ENCODE measurements at places on chromosomes 6 and 20. TPM values are rescaled to one million over a fixed set of nuclear protein-coding genes. Genes with fewer than 3 reads are reported as not detected.
A peak's percentile ranks its signal among the peaks of the same experiment; 100 is the strongest.

DNA sequence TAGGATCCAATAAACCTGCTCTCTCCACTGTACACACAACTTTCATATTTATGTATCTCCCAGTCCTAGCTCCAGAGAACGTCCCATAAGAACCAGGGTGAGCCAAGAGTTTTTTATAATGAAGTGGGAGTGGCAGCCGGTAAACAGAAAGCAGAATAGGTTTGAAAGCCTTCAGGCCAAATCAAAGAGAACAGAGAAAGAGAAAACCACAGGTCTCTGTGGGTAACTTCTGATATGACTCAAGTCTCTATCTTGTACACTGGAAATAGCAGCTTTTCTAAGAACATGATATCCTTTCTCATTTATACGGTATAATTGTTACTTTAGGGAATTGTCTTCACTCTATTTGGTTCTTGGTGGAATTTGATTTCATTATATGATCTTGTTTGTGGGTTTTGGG lies 273.6 kb downstream of the PACRG start:
- H3K4me3 ChIP-seq: no peak overlapping the region
- H3K4me1 ChIP-seq: peaks cover 14% of the 10 kb centered on the region
- no peak overlapping the region for H3K27ac ChIP-seq
- no peak for DNase-seq

DNA sequence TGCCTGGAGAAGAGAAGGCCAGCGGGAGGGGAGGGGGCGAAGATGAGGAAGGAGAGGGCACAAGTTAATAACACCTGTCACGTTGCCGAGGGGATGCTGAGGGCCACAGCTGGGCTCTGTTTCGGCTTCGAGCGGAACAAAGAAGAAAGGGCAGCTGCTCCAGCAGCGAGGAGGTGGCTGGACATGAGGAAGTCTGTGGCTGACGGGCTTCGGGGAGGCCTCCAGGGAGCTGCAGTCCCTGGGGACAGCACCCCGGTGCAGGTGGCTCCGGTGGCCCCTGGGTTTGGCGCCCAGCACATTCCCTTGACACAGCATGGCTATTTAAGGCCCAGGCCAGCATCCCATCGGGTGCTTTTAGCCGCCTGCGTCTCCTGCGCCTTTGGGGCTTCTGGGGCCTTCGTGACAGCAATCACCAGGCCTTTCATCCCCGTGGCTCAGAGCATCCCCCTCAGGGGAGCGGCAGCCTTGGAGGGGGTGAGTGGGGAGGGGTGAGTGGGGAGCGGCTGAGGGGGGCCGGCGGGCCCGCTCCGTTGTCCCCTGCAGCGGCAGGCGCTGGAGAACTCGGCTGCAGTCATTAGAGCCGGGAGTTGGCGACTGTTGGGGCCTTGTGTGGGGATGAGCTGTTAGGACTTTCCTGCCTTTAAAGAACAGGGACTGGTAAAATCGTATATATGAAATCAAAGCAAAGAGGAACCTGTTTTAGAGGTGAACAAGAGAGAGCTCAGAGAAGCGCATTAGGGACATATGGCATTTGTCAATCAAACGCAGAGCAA lies 99.0 kb downstream of the TMEM242 start:
- H3K4me1 ChIP-seq: peaks cover 60% of the 10 kb centered on the region
- H3K27me3 ChIP-seq: peaks cover 3% of the 10 kb centered on the region
- H3K4me3 ChIP-seq: no peak overlapping the region
- no peak overlapping the region for H3K27ac ChIP-seq
- DNase-seq: no peak
- H3K36me3 ChIP-seq: no peaks in the 10 kb centered on the region

DNA sequence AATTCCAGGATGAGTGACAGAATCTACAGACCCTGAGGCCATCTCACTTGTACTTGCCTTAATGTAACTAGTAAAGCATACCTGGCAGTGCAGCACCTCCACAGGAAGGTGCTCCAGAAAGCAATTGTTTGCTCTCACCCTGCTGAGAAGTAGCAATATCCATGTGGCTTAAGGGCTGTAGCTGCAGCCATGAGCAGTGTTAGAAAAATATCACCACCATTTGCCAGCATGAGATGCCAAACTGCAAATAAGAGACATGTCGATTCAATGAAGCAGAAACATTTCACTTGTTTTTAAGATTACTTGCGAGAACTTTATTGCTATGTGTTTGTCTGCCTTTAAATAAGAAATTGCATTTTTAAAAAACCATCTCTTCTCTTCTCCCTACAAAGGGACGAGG lies 151.5 kb downstream of the PRL start:
- DNase-seq: no peak
- peaks cover 32% of the 10 kb centered on the region for H3K4me1 ChIP-seq
- no peak overlapping the region for H3K4me3 ChIP-seq
- H3K27me3 ChIP-seq: peaks cover 49% of the 10 kb centered on the region
- no peak overlapping the region for H3K27ac ChIP-seq

DNA sequence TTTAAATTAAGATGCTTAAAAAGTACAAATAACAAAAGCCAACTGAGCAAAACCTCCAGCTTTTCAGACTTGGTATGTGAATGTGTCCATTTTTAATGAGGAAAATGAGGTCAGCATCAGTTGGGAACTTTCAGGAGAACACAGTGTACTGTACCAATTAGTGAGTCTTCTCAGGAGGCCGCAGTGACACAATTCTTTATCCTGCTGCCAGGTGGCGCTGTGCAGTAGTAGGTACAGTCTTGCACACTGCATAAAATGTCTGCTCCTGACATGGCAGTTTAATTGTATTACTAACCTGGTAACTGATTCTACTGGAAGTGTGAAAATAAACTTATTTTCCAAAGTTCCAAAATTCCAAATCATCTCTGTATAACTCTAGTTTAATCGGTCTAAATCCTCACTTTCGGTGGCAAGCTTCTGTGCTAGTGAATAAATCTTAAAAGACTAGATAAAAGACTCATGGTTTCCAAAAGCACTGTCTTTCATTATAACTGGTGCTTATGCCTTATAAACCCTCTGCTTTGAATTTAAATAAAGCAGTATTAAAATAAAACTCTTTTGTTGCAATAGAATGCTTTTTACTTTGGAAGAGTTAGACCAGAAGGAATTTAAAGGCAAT lies 214.8 kb upstream of the MMS22L start:
- no peak overlapping the region for H3K4me3 ChIP-seq
- H3K27ac ChIP-seq: no peak overlapping the region
- peaks cover 5% of the 10 kb centered on the region for H3K27me3 ChIP-seq
- DNase-seq: peak; percentile 69

GRCh38 chr6:157323255-157323965 lies at the start of gene TMEM242:
TSS of gene TMEM242 (minus strand) at chr6:157323519. CDS start at chr6:157323499, 20 bp downstream.
- peaks cover 36% of the 10 kb centered on the region for H3K4me1 ChIP-seq
- peaks cover 12% of the 10 kb centered on the region for H3K36me3 ChIP-seq
- peak; percentile 92 for DNase-seq
- peaks cover 23% of the 10 kb centered on the region for H3K27me3 ChIP-seq

- peaks cover 9% of the 10 kb centered on the region for H3K36me3 ChIP-seq
- H3K4me1 ChIP-seq: peaks cover 17% of the 10 kb centered on the region
- peak overlapping the region; percentile 45 for H3K4me3 ChIP-seq
- H3K27me3 ChIP-seq: peaks cover 4% of the 10 kb centered on the region
Measured at GRCh38 chr6:105452924-105453756, 50.3 kb upstream of the PREP start.

DNA sequence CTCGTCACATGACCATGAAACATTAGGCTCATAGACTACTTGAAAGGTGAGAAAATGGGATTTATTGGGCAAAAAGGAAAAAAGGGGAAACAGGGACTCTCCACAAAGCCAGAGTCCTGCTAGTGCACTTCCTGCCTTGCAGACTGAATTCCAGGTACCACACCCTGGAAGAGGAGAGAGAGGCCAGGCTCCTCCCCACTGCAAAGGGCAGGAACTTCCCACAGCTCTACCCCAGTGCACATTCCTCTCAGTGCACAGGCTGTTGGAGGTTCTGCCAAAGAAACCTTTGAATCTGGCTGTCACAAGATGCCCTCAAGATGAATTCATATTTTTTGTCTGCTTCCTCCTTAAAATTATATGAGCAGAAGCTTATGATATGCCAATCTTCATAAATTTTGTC lies 920.4 kb upstream of the GJE1 start:
- no peaks in the 10 kb centered on the region for H3K27me3 ChIP-seq
- DNase-seq: no peak
- H3K4me1 ChIP-seq: no peaks in the 10 kb centered on the region
- H3K27ac ChIP-seq: no peak overlapping the region

GRCh38 chr6:22873513-22874136 lies 304.3 kb downstream of the HDGFL1 start:
- H3K36me3 ChIP-seq: no peaks in the 10 kb centered on the region
- no peaks in the 10 kb centered on the region for H3K27me3 ChIP-seq
- no peak overlapping the region for H3K4me3 ChIP-seq

- no peaks in the 10 kb centered on the region for H3K4me1 ChIP-seq
- no peaks in the 10 kb centered on the region for H3K36me3 ChIP-seq
- H3K27me3 ChIP-seq: peaks cover 4% of the 10 kb centered on the region
Measured at GRCh38 chr6:3540253-3540820, 83.5 kb upstream of the SLC22A23 start.

DNA sequence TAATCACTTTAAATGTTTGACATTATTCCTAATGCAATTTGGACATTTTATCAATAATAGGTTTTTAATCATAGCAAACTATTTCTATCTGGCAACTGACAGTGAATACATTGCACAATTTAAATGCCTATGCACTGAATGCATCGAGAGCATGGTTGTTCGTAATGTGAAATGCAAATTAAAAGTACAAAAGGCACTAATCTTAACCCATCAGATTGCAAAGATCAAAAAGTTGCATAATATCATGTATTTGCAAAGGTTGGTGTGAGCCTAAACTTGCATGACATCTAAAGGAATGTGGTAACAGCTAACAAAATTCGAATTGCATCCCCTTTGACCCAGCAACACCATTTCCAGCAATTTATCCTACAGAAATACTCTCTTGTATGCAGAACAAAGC lies 469.9 kb upstream of the IRAK1BP1 start:
- no peak for DNase-seq
- H3K4me1 ChIP-seq: no peaks in the 10 kb centered on the region
- no peaks in the 10 kb centered on the region for H3K27me3 ChIP-seq

GRCh38 chr6:35736253-35736894 lies 458 bp upstream of the ARMC12 start:
- H3K27me3 ChIP-seq: no peaks in the 10 kb centered on the region
- no peak overlapping the region for H3K4me3 ChIP-seq
- DNase-seq: peak; percentile 89

- H3K4me1 ChIP-seq: peaks cover 4% of the 10 kb centered on the region
- H3K36me3 ChIP-seq: no peaks in the 10 kb centered on the region
- no peak overlapping the region for H3K27ac ChIP-seq
- no peak overlapping the region for H3K4me3 ChIP-seq
- H3K27me3 ChIP-seq: no peaks in the 10 kb centered on the region
- no peak for DNase-seq
Measured at GRCh38 chr6:41599015-41599851, 39.0 kb upstream of the MDFI start.

GRCh38 chr6:13349811-13350506 lies 21.6 kb upstream of the TBC1D7 start:
- H3K27ac ChIP-seq: no peak overlapping the region
- no peak overlapping the region for H3K4me3 ChIP-seq
- H3K4me1 ChIP-seq: peaks cover 22% of the 10 kb centered on the region
- H3K27me3 ChIP-seq: peaks cover 3% of the 10 kb centered on the region
- peaks cover 3% of the 10 kb centered on the region for H3K36me3 ChIP-seq

GRCh38 chr6:151875524-151875923 lies 68.0 kb downstream of the ESR1 start:
- no peak overlapping the region for H3K27ac ChIP-seq
- no peaks in the 10 kb centered on the region for H3K36me3 ChIP-seq
- H3K4me1 ChIP-seq: no peaks in the 10 kb centered on the region
- no peak for DNase-seq

DNA sequence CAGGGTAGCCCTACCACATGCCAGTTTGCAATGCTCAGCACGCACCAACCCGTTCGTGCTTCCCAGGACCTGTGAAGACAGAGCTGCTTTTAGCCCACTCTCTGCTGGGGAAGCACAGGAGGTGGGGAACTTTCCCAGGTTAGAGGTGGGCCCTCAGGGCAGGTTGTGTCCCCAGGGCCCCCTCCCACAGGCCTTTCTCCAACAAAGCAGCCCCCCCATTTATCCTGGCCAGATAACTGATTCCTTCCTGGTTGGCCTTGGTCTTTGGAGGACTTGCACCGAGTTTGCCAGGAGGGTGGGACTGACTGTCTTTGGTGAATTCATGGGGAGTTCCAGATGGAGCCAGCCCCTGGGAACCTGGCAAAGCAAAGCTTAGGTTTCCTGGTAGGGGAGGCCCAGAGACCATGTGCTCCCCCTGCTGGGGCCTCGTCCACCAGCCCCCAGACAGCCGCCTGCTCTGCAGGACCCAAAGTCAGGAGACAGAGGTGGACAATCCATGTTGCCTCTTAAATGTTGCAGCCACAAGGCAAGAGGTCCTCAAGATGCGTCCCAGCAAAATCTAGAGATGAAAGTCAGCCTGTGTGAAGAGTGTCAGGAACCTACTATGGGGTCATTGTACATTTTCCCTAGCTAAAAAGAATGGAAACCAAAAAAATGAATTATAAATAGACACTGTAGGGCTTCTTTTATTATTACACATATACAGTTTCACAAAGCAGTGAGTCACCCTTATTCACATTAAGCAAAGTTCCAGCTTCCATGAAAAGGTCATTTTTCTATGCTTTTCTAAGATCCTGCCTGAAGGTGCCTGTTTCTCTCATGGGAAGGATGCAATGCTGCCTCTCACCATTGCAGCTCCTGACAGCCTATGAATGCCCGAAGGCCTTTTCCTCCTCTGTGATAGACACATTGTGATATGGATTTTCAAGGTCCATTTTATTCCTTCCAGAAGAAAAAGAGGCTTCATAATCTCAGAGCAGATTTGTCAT lies 497.8 kb downstream of the PREX1 start:
- H3K27ac ChIP-seq: no peak overlapping the region
- no peak for DNase-seq
- no peaks in the 10 kb centered on the region for H3K4me1 ChIP-seq
- no peak overlapping the region for H3K4me3 ChIP-seq

- H3K36me3 ChIP-seq: no peaks in the 10 kb centered on the region
- H3K27ac ChIP-seq: no peak overlapping the region
- H3K4me3 ChIP-seq: no peak overlapping the region
- DNase-seq: no peak
Measured at GRCh38 chr20:58084966-58085365, 143.5 kb downstream of the ANKRD60 start.

DNA sequence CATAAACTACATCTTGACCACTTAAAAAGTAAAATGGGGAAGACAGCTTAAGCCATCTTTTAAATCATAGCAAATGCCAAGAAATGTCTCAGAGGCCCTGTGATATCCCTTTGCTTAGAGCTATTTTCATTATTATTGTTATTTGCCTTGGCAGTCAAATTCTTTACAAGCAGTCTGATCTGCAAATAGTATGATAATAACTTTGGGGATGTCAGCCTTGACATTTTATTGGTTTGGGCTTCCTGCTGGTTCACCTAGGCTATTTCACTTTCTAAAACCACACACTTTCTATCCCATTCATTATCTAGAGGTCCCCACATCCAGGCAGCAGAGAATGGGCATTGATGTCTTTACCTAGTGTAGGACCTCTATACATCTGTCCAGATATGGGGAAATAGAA lies 125.1 kb downstream of the PDE7B start:
- no peak overlapping the region for H3K4me3 ChIP-seq
- H3K27me3 ChIP-seq: no peaks in the 10 kb centered on the region
- H3K27ac ChIP-seq: no peak overlapping the region
- no peaks in the 10 kb centered on the region for H3K36me3 ChIP-seq

GRCh38 chr6:7658543-7658942 lies 67.4 kb upstream of the BMP6 start:
- H3K27me3 ChIP-seq: peaks cover 14% of the 10 kb centered on the region
- H3K36me3 ChIP-seq: no peaks in the 10 kb centered on the region
- H3K27ac ChIP-seq: no peak overlapping the region

The EPHA7 gene
- not detected for total RNA-seq

The CST8 gene
- not detected for total RNA-seq

The ABCF1 gene
- total RNA-seq: 79.6 TPM

The SLC44A4 gene
- not detected for total RNA-seq

The TRIM40 gene
- not detected for total RNA-seq

The MRAP2 gene
- not detected for total RNA-seq

The ME1 gene
- 0.08 TPM for total RNA-seq

The SLC17A3 gene
- 0.55 TPM for total RNA-seq

The RSPH4A gene
- 0.18 TPM for total RNA-seq

The BPIFB1 gene
- not detected for total RNA-seq
